ENCODE measurements at places on chromosomes 7 and 10. TPM values are rescaled to one million over a fixed set of nuclear protein-coding genes. Genes with fewer than 3 reads are reported as not detected.

Gene HHEX
- total RNA-seq: 0.06 TPM

Gene SH2B2
- total RNA-seq: 25.8 TPM

Gene THNSL1
- total RNA-seq: 6.0 TPM

Gene ERVW-1
- total RNA-seq: not detected

GRCh38 chr7:113373863-113374262 is 255.5 kb upstream of the SMIM30 start:
- no peak for DNase-seq

- DNase-seq: no peak
Measured at GRCh38 chr7:29657288-29657687, 93.7 kb downstream of the PRR15 start.

DNA sequence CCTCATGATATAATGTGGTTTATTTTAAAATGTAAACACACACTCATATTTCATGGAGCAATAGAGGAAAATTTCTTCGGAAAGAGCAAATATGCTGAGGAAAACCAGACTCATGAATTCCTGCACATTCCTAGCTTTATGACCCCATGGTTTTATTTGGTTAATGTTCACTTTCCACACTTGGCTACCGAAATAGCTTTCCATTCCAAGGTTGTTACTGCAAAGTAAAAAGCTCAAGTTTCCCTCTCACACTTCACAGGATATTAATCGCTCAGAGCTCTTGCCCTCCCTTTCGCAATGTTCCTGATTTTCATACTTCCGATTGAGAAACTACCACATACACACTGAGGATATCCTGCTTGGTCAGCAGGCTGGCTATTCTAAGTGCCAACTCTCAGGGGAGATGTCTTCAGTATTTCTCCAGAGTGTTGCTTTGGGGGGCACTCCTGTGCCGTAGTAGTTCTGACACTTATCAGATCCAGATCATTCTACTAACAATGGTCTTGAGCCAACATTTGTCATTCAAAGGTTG is 77.5 kb upstream of the STEAP1B start:
- peak; percentile 97 for DNase-seq

DNA sequence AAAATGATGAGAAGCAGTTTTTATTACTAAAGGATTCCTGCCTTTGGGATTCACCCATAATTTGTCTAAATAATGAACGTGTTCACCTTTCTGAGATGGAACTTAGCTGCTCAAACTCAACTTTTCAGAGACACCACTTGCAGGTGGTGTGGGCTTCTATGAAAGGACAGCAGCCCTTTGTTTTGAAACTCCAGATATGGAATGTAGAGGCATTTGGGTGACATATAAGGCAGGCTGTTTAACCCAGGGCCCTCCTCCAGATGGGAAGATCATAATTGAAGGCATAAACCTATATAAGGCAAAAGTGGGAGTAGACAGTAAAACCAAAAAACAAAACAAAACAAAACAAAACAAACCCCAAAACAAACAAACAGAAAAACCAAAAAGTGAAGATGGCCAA is 11.9 kb upstream of the HUS1 start:
- no peak for DNase-seq

- no peak for DNase-seq
Measured at GRCh38 chr10:73655257-73655989, 406 bp downstream of the SYNPO2L start.

- DNase-seq: peak; percentile 88
Measured at GRCh38 chr10:97519342-97519741, 20.6 kb downstream of the UBTD1 start.

DNA sequence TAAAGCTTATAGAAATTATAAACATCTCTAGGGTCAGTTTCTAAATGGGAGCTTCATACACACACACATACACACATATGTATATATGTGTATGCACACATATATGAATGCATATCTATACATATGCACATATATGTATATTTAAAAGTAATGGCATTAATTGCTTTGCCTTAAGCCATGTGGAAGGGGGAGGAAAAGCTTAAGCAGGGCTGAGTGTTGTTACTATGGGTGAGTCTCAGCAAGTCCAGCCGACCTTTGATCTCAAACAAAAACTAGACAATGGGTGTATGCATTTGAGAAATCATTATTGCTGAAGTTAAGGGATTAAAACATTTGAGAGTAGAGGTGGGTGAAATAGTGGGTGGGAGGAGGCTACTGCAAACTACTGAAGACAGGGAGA is 546.7 kb downstream of the MAGI2 start:
- no peak for DNase-seq

- peak; percentile 51 for DNase-seq
Measured at GRCh38 chr10:73413108-73413527, 740 bp downstream of the ANXA7 start.

DNA sequence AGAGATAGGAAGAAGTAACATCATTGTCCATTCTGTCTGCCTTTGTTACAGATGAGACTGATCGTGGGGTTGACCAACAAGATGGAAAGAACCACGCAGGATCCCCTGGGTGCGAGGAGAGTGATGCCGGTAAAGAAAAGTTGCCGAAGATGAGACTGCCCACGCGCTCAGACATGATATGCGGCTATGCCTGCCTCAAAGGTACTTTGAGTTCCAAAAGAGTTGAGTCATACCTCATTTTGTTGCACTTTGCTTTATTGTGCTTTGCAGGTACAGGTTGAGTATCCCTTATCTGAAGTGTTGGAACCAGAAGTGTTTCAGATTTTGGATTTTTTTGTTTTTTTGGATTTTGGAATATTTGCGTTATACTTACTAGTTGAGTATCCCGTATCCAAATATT is 12.2 kb upstream of the CLCN1 start:
- no peak for DNase-seq
